Activated T-cell treated with anti-CD3 and anti-CD28 coated beads, Interleukin-2, amount 50 U/mL, for 24 hours (primary cell): ENCODE measurements at places on chromosomes 4 and X.

GRCh38 chrX:106039920-106040319 is 1.4 kb upstream of the SERPINA7 start:
- no peak for DNase-seq

DNA sequence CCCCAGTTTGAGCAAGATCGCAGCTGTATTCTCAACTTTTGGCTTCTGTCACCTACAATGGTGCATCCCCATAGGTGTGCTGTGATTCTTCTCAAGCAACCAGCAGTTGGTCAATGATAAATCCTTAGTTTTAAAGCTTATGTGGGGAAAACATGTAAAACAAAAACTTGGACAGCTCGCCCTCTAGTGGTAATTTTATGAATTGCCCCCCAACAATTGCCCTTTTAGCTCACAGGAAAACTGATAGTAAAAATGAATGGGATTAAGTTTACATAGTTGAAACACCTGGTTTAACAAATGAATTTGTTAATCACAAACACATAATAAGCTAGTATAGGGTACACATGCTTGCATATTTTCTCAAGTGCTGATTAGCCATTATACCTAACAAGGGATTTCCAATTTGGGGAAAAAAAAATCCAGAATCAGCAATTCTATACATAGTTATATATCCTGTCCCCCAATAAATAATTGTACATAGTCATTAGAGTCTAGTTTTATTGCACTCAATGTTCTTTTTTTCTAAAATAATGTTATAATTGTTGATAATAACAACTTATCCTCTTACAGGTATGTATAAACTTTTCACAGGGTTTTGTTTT is 30.1 kb downstream of the TEX13A start:
- DNase-seq, result no peak

- no peak for DNase-seq
Observed at GRCh38 chr4:138097912-138098600, 144.1 kb downstream of the SLC7A11 start.

- no peak for DNase-seq
Observed at GRCh38 chrX:154036513-154036912, 16.8 kb upstream of the IRAK1 start.

- DNase-seq, result no peak
Observed at GRCh38 chr4:137422666-137423065, 109.6 kb downstream of the PCDH18 start.

- DNase-seq, result no peak
Observed at GRCh38 chrX:153945956-153946943, 1.8 kb upstream of the RENBP start.

- DNase-seq, result no peak
Observed at GRCh38 chr4:32631831-32632230, 1911.7 kb downstream of the PCDH7 start.

- no peak for DNase-seq
Observed at GRCh38 chr4:74481891-74482609, 37.1 kb downstream of the AREG start.

DNA sequence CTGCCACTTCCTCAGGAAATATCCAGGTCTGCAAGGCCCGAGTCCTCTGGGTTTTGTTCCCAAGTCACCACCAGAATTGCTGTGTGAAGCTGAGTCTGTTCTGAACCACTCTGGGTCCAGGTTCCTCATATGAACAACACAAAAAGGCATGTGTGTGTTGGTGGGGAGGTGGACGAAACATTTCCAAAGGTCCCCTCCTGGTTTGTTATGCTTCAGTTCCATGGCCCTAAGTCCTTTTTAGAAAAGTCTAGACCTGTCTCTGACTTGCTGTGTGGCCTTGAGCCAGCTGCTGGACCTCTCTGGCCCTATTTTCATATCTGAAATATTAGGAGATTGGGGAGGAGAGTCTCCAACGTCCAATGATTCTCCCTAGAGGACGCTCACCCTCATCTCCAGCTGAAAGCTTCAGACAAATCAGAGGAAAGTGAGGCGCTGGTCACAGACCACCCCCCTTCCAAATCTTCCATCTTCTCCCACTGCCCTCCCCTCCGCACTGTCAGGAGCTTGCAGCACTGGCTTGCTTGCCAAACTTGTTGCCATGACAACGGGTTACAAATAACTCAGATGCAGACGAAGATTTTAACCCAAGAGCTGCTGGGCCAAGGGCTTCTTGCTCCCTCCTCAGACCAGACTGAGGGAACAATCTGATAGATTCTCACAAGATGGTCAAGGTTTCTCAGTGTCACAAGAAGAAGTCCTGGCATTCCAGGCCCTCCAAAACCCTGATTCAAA is 64.5 kb downstream of the SMC1A start:
- DNase-seq, result no peak

GRCh38 chrX:150410513-150410912 is 47.4 kb downstream of the MAMLD1 start:
- no peak for DNase-seq

DNA sequence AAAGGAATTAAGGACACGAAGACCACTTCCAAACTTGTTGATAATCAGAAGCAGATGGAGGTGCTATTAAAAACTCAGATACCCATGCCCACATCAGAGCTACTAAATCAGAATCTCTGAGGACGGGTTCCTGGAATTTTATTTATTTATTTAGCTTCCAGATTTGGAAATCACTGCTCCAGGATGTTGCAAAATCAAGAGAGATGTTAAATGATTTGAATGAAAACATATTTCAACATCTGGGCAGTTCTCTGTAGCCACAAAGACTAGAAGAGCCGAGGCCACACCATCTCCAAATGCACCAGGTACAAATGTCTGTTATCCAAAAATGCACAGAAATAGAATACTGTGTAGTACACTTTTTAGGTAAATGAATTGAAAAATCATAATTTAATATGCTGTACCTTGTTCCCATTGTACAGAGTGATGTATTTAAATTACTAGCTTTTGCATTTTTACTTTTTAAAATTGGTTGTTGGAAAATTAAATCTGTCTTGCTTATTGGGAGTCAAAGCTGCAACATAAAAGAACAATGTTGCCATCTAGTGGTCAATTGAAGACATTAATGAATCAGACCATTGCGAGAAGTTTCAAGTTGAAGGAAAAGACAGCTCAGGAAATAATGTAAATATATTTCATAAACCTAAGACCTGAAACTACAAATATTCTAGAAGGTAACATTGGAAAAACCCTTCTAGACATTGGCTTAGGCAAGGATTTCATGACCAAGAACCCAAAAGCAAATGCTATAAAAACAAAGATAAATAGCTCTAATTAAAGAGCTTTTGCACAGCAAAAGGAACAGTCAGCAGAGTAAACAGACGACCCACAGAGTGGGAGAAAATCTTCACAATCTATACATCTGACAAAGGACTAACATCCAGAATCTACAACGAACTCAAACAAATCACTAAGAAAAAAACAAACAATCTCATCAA is 151.3 kb upstream of the TTC29 start:
- no peak for DNase-seq

DNA sequence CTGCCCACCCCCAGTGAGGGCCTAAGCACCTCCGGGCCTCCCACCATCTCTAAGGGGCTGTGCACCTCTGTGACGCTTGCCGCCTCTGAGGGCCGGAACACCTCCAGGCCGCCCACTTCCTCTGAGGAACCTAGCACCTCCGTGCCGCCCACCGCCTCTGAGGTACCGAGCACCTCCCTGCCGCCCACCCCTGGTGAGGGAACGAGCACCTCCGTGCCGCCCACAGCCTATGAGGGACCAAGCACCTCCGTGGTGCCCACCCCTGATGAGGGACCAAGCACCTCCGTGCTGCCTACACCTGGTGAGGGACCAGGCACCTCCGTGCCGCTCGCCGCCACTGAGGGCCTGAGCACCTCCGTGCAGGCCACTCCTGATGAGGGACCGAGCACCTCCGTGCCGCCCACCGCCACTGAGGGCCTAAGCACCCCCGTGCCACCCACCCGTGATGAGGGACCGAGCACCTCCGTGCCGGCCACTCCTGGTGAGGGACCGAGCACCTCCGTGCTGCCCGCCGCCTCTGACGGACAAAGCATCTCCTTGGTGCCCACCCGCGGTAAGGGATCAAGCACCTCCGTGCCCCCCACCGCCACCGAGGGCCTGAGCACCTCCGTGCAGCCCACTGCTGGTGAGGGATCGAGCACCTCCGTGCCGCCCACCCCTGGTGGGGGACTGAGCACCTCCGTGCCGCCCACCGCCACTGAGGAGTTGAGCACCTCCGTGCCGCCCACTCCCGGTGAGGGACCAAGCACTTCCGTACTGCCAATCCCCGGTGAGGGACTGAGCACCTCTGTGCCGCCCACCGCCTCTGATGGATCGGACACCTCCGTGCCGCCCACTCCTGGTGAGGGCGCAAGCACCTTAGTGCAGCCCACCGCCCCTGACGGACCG is 977 bp downstream of the MAGEE1 start:
- peak; percentile 59 for DNase-seq

- DNase-seq, result no peak
Observed at GRCh38 chr4:159017323-159018026, 85.4 kb upstream of the RAPGEF2 start.

GRCh38 chrX:68146054-68146453 is 287.2 kb downstream of the OPHN1 start:
- DNase-seq, result no peak

DNA sequence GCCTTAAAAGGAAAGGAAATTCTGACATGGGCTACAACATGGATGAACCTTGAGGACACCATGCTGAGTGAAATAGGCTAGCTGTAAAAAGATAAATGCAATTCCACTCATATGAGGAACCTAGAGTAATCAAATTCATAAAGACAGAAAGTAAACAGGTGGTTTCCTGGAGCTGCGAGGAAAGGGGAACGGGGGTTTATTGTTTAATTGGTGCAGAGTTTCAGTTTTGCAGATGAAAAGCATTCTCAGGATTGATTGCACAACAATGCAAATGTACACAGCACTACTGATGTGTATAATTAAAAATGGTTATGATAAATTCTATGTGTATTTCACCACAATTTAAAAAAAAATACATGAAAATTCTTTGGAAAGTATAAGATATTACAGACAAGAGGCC is 24.0 kb downstream of the PLRG1 start:
- no peak for DNase-seq

DNA sequence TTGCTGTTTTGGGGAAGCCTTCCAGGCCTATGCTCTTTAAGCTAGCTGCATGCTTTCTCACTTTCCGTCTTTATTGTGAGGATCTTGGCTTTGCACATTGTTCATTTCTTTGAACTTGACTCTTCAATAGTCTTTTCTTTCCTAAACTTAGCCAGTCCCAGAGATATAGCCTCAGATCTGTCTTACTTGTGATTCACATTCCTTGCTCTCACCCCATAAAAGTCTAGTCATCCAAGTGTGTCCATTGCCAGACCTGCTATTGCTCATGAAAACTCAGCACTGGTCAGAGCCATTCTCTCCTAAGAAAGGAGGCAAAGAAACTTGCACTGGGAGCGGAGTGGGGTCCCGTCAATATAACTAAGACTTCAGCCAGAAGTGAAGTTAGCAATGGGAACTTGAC is 275.0 kb upstream of the CTSO start:
- no peak for DNase-seq

- no peak for DNase-seq
Observed at GRCh38 chrX:45765767-45766166, 565.1 kb upstream of the DIPK2B start.

- DNase-seq, result no peak
Observed at GRCh38 chr4:152981278-152981677, 45.2 kb downstream of the FHDC1 start.

- no peak for DNase-seq
Observed at GRCh38 chr4:15878011-15878410, 60.5 kb downstream of the FGFBP1 start.

DNA sequence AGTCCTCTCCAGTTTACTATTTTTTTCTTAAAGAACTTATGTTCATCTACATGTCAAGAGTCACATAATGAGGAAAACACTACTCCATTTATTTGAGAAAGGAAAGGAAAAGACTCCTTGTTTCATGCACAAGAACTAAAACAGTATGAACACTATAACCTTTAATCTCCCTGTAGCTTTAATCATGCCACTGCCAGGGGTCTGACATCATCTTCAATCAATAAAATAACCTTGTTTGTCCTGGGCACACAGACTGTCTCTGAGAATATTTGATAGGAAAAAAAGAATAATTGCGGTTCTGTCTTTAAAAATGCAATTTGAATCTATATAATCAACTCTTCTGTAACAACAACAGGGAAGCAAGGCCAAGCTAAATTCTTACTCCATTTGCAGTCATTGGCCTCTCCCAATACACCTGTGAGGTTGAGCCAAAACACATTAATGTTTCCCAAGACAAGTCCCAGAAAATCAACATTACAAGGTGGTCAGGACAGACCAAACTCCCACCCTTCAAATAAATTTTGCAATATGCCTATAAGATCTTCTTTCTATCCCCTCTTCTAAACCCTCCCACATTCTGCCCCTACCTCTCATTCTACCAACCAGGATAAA is 13.2 kb downstream of the AMOT start:
- DNase-seq, result no peak

DNA sequence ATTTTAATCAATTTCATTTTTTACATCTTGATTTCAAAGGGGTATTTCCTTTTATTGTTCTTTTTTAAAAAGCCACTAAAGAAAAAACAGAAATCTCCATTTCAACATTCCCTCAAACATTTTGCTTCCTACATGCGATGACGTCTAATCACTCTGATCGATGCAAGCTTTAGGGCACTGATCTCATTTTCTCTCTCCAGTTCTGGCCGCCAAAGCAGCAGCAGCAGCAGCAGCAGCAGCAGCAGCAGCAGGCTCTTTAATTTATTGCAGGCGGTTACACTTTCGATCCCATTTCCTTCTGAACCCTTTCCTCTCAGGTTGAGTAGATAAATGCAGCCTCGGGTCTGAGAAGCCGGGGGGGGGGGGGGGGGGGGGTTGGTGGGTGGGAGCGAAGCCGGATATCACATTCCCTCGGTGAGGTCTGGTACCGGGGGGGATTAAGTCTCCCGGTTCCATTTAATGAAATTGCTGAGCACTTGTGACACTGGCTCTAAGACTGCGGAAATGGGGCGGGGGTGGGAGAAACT is 3.4 kb upstream of the PCDH7 start:
- DNase-seq, result no peak

DNA sequence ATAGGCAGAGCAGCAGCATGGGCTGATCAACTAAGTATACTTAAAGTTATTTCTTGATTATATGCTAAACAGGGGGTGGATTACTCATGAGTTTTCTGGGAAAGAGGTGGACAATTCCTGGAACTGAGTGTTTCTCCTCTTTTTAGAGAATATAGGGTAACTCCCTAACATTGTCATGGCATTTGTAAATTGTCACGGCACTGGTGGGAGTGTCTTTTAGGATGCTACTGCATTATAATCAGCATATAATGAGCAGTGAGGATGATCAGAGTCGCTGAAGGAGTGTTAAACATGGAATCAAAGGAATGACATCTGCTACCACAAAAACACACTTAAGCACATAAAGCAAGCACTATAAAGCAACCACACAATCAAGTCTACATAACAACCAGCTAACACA is 66.5 kb downstream of the SPIN4 start:
- no peak for DNase-seq

GRCh38 chr4:85570388-85570787 is 95.4 kb downstream of the ARHGAP24 start:
- no peak for DNase-seq

- DNase-seq, result no peak
Observed at GRCh38 chrX:30892591-30892990, 3.5 kb upstream of the TAB3 start.

DNA sequence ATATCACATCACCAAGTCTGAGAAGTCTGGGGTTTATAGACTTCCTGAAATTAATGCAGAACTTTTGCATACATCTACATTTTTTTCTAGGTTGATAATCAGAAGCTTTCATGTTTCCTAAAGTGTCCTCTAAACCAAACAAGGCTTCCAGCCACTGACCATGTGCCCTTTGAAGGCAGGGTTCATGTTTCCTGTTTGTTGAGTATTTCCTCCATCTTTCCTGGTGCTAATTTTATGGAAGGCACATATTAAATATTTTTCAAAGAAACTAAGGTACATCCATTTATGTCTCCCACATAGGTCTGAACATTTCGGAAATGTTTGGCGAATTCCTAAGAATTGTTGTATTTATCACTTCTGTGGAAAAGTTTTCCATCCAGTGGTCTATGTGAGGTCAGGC is 5.6 kb downstream of the GALNT7 start:
- DNase-seq, result no peak
